NCI-H2081 treated with DMSO at 0.1 percent for 48 hours (cell line): ENCODE measurements at places on chromosomes 4 and X.

DNA sequence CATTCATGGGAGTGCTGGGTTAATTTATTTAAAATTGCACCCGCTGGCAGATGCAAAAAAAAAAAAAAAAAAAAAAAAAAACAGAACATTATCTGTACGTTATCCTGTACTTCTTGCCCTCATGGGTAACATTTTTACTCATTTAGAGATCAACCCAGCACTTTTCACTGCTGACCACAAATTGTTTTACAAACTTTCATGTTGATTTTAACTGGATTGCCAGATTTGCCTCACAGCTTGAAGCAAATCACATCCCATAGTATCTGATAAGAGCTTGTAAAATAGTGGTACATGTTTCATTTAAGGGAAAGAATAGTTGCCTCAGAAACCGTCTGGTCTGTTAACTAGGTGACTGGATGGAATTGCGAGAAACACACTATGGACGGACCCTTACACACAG lies 640.8 kb downstream of the TRIML1 start:
- DNase-seq = no peak

- no peak for DNase-seq
These were observed 66.3 kb downstream of the PPP3CA start for GRCh38 chr4:101280866-101281600.

GRCh38 chr4:137226900-137227299 lies 305.4 kb downstream of the PCDH18 start:
- DNase-seq = no peak

DNA sequence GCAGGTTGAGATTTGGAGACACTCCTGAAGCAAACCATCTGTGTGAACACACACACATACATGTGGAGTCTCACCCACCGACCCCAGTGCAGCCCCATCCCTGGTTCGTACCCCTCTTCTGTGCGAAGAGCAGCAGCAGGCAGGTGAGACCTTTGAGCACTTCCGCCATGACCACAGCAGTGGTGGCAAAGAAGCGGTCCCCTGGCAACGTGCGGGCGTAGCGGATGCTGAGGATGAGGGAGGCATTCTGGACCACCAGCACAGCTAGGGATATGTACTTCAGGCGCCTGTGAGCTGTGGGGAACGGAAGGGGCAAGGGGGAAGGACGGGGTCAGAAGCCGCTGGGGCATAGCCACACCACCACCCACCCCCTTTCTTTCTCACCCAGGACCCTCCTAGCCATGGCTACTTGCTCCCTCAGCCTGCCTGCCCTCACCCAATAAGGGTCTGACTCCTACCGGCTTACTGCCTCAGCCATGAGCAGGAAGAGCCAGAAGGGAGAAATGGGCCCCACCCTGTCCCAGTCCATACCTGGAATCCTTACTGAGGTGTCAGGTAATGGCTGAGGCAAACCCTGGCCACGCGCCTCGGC lies 1.6 kb downstream of the SLC35A2 start:
- no peak for DNase-seq

GRCh38 chr4:3706111-3706511 lies 60.1 kb upstream of the ADRA2C start:
- no peak for DNase-seq

GRCh38 chr4:112127048-112127637 lies 18.1 kb upstream of the FAM241A start:
- DNase-seq = no peak
